ENCODE measurements at places on chromosomes 1 and 21.
A peak's percentile ranks its signal among the peaks of the same experiment; 100 is the strongest.

DNA sequence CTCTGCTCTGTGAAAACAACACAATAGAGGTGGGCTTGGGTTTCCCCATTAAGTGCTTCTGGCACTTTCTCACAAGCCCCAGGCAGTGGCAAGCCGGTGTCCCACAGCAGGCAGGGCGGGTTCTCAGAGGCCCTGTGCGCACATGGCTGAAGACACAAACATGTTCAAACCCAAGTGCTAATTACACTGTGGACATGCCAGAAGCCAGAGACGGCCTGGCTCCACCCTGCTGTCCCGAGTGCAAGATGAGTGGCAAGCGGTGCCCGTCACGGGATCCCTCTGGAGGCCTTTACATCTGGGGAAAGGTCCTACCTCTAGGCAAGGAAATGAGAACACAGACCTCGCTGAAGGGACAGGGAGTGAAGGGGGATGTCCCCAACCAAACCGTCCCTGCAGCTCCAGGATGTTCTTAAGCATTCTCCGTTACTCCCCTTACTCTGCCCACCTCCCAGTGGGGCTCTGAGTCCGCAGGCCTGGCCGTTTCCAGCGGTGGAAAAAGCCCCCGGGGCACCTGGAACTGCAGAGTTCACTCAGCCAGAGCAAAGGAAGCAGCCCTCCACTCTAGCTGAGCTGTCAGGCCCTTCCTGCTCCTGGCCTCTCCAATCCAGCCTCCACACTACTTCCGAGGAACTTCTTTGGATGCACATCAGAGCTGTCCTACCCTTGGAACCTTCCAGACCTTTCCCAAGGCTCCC is 57.4 kb downstream of the SLC66A1 start:
- DNase-seq: no peak

DNA sequence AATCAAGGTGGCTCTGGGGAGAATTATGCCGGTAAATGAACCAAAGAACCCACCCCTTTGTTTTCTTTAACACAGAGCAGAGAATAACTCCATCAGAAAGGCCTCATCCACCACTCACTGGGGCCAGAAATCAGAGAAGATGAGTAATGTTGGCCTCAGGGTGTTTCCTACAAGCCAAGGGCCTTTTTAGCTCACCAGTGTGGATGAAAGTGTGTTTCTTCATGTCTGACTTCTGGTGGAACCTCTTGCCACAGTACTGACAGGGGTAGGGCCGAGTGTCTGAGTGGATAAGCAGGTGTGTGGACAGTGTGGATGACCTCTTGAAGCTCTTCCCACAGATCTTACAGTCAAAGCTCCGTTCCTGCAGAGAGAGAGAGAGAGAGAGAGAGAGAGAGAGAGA is 8.3 kb downstream of the GFI1 start:
- DNase-seq: no peak

DNA sequence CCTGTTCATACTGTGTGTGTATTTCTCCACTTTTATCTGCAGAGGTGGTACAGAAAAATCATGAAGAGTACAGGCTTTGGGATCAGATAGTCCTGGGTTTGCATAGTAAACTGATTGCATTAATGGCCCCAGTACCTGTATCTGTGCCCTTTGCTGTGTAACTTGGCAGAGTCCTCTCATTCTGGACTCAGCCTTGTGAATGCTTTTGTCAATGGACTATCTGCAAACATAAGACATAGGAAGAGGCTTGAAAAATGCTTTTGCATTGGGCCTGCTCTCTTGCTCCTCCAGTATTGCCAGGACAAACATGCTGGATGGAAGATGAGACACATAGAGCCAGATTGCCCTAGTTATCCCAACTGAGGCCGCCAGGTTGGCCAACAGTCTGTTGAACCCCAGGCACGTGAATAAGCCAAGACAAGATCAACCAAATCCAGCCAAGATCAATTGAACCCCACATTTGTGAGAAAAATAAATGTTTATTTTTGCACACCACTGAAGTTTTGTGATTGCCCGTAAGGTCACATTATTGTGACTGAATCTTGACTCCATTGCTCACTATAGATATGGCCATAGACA is 37.2 kb downstream of the ADCY10 start:
- no peak for DNase-seq

DNA sequence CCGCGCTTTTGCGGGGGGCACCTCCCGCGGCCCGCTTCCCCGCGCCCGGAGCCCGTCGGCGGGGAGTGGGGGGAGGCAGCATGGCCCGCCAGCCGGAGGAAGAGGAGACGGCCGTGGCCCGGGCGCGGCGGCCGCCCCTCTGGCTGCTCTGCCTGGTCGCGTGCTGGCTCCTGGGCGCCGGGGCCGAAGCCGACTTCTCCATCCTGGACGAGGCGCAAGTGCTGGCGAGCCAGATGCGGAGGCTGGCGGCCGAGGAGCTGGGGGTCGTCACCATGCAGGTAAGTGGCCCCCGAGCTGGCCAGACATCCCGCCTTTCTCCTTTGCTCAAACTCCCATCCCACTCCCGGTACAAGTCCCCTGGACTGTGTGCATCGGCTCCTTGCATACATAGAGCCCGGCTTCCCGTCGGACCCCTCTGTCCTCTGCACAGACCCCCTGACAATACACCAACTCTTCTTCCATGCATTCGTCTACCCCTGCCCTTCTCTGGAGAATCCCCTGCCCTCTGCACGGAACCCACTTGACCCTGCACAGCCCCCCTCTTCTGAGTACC is 812 bp downstream of the CACHD1 start:
- DNase-seq: no peak

GRCh38 chr1:110718452-110718851 is 43.7 kb upstream of the KCNA3 start:
- DNase-seq: no peak

DNA sequence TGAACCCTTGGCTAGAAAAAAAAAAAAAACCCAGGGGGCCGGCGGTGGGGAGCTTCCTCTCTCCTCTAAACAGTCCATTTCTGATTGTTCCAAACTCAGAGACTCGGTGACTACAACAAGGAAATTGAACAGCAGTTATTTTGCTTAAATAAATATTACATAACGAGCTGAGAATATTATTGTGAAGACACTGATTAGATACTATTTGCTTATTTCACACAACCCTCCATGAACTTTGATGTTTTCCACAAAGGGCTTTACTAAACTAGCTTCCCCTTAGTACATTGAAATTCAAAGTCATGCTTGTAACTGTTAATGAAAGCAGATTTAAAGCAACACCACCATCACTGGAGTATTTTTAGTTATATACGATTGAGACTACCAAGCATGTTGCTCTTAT is at the start of gene CFHR5:
Gene CFHR5 (plus strand): TSS at position 279 of the 400 bp plus-strand sequence. CDS start 109 bp downstream, at position 388.
- DNase-seq: no peak

DNA sequence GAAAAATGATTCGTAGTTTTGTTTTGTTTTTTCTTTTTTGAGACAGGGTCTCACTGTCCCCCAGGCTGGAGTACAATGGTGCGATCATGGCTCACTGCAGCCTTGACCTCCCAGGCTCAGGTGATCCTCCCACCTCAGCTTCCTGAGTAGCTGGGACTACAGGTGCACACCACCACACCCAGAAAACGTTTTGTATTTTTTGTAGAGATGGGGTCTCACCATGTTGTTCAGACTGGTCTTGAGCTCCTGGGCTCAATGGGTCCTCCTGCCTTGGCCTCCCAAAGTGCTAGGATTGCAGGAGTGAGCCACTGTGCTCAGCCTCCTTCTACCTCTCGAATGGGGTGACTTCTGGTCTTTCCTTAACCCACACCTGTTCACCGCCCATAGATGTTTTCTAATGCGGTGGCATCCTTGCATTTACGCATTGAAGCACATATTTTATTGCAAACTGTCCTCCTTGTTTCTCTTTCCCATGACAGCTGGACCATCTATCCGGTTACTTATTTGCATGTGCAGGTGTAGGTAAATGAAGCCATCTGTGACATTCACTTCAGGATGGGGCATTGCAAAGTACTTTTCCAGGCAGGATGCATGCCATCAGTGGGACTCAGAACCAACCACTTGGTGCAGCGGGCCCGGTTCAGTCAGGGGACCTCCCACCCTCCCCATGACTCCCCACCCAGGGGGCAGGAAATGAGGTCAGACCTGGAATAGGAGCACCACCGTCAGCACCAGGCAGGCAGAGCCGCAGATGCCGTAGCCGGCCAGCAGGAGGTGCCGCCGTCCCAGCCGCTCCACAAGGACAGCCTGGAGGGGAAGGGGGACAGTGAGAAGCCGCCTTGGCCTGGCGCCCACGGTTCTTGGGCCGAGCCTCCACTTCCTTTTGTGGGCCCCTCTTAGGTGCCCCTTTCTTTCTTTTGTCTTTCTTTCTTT is 16.5 kb downstream of the SLC2A7 start:
- DNase-seq: no peak

DNA sequence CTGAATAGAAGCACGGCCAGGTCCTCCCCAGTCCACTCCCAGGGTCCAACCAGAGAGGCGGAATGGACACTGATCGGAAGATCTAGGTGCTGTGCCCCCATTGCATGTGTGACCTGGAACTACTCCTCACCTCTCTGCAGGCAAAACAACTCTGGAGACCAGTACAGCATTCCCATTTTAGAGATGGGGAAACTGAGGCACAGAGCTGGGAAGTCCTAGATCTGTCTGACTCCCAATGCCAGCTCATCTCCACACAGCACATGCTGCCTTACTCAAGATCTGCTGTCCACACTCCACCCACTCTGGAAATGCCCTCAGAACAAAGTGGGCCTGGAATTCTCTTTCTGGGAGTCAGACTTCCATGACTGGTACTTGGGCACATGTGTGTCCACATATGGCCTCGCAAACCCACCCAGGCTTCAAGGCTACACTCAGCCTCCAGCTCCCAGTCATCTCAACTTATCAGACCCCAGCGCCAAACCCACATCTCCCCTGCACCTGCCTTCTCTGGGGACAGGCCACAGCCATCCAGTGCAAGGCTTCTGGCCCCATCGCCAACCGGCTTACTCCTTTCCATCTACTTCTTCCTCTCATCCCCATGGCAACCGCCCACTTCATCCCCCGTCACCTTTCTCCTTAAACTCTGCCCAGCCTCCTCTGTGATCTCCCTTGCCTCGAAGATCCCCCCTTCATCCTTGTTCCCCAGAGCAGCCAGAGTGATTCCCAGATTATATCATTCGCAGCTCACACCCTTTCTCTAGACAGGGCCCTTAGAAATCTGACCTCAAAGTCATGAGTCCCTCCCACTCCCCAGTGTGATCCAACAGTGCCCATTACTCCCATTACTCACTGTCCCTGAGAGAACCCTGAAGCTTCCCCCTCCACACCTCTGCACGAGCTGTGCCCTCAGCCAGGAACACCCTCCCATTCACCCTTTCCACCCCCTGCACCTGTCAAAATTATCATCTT is 2.7 kb downstream of the COL8A2 start:
- DNase-seq: no peak

GRCh38 chr1:8911416-8912309 is 33.2 kb upstream of the ENO1 start:
- DNase-seq: no peak

- DNase-seq: no peak
Observed at GRCh38 chr1:241857131-241857530, 9.1 kb downstream of the EXO1 start.

- DNase-seq: no peak
Observed at GRCh38 chr1:25833158-25833557, 13.4 kb downstream of the MTFR1L start.

DNA sequence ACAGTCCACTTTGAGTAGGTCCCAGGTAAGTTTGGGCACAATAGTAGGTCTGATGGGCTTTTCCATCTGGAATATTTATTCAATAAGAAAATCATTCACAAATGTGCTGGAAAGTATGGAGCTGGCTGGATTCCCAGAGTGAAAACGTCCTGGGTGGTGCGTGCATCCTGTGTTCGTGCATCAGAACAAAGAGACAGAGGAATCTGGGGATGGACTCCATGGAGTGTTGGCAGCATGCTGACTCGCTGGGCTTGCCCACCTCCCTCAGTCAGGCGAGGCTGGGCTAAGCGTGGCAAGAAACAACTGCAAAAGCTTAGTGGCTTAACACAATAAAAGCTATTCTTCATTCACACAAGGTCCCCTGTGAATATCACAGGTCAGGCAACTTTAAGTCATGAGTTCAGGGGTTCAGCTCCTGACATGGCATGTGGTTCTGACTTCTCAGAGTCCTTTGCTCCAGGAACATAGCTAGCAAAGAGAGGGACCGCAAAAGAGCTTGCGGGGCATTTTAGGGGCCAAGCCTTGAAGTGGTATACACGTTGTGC is 151.6 kb upstream of the ZNF644 start:
- no peak for DNase-seq

GRCh38 chr1:84907095-84907827 is 14.3 kb upstream of the LPAR3 start:
- DNase-seq: no peak

DNA sequence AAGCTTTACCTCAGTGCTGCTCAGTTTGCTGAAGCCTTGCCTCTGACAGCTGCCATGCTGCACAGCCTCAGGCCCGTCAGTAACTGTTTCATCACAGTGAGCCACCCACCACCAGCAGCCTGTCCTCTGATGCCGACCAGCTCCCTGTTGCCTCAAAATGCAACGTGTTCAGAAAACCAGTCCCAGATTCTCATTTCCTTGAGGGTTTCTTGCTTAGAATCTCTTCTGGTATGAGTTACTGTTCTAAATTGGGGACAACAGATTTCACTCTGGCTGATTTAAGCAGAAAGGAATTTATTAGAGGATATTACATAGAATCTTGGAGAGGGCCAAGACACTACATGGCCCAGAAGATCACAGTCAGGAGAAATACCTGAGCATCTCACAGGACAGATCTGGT is 11.0 kb downstream of the UBL4B start:
- DNase-seq: no peak

- no peak for DNase-seq
Observed at GRCh38 chr1:158043232-158043631, 49.8 kb downstream of the KIRREL1 start.

- DNase-seq: peak; percentile 29
Observed at GRCh38 chr1:7686301-7686850, 84.7 kb upstream of the VAMP3 start.

DNA sequence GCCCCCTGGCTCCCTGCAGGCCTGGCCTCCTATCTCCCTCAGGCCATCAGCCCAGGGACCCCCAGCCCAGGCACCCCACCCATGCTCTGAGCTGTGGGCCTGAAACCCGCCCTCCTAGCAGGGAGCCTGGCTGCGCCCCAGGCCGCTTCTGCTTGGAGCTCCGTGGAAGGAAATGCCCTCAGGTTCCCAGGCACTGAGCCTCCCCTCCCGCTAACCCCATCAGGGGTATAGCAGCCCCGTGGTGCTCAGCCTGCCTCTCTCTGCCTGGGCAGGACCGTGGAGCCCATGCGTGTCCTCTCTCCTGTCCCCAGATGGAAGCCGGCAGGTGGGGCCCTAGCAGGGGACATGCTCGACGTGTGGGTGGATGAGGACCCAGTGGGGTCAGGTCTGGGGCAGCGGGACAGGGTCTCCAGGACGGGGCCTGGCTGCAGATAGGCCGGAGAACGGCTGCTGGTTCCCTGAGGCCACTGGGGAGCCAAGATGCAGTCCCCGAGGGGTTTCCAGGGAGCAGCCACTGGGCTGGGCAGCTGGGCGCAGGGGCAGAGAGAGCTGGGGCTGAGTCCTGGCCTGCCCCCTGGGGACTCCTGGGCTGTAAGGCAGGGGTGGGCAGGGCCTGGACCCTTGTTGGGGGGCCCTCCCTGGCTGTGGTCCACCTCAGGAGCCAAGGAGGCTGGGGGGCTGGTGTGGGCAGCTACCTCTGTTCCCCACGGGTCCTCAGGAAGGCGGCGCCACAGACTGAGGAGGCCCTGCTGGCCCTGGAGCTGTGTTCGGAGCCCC is 75.5 kb downstream of the MORN1 start:
- no peak for DNase-seq

Data from RWPE2 (cell line).